Renal cortical epithelial cell (primary cell): ENCODE measurements at places on chromosomes 12 and 14. TPM values are rescaled to one million over a fixed set of nuclear protein-coding genes. Genes with fewer than 3 reads are reported as not detected.
A peak's percentile ranks its signal among the peaks of the same experiment; 100 is the strongest.

CLEC2D gene
- total RNA-seq = 1.2 and 2.2 TPM in 2 replicates

SYCP3 gene
- total RNA-seq = 0.15 TPM in 1 of 2 replicates, not detected in the other

ADAM20 gene
- 0.87 and 2.4 TPM in 2 replicates for total RNA-seq

LHX5 gene
- total RNA-seq = 0.35 TPM in 1 of 2 replicates, not detected in the other

LBHD2 gene
- total RNA-seq = not detected in 2 replicates

DNA sequence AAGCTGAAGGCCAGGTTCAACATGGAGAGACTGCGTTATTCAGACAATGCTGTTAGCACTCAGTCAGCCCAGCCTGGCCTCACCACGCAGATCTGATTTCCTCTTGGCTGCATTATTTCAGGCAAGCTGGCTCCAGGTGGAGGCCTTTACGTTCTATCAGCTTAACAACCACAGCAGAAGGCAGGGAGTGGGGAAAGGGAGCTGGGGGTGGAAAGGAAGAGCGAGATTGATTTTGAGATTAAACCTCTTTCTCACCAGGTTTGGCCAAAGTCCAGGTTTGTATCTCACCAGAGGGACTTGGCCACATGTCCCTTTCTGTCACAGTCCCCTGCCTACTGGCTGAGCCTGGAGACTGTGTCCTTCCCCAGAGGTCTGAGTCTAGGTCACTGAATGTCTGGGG, 543.7 kb upstream of the TMEM132C start:
- no peak for DNase-seq

GRCh38 chr14:48546996-48547395, 871.6 kb upstream of the MDGA2 start:
- no peak for DNase-seq

GRCh38 chr14:31806249-31806648, 245.0 kb downstream of the NUBPL start:
- no peak for DNase-seq

DNA sequence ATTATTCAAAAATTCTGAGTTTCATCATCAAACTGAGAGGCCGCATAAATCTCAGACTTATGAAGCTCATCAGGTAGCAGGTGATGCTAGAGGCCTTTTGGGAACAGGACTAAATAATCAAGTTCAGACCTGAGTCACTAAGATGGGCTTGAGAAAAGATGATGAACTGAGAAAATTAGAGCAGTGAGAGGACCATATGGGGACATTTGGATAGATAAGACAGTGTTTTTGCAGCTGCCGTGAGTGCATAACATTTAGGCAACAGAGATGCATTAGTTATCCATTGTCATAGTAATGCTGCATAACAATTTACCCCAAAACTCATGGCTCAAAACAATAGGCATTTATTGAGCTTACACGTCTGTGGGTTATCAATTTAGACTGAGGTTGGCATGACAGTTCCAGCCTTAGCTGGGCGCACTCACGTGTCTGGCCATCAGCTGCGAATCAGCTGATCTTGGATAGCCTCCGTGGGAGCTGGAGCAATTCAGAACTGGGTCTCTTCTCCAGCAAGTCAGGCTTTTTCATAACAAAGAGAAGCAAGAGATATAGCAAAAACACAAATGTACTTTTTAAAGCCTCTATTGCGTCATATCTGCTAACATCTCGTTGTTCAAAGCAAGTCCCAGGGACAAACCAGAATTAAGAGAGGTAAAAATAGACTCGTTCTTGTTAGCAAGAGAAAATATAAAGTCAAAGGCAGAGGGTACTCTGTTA, 72.8 kb downstream of the CAPZA3 start:
- peak; percentile 23 for DNase-seq

GRCh38 chr12:53791735-53792326, 40.1 kb upstream of the CISTR start:
- DNase-seq = peak; percentile 7

DNA sequence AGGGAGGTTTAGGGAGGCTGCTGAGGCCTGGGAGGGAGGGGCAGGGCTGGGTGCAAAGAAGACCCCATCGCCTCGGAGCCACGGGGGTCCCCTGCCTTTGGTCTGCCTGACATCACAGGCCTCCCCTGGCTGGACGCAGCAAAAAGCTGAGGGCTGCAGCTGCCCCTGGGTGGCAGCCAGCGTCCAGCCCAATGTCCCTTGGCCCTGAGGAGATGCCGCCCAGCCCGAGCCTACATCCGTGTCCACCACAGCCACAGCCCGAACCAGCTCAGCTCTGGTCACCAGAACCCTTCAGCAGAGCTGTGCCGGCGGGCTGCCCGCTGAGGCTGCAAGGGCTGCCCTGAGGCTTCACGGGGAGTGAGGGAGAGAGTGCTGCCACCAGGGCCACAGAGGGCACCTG, 1.9 kb downstream of the NUDT14 start:
- no peak for DNase-seq

DNA sequence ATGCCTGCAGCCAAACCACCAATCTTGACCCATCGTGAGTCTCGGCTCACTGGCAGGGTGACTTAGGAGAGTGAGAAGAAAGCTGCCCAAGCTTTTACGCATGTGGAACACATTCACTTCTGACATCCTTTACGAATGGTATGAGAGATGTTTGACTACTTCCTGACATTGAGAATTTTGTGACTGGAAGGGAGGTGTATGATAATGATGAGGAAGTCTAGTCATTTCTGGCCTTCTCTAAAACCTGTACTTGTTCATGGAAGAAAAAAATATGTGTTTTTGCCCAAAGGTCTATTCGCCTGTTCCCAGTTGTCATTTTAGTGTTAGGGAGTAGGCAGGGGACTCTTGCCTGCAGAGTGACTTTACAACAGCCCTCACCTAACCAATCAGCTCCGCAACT, 227.2 kb upstream of the ATP2B1 start:
- no peak for DNase-seq

DNA sequence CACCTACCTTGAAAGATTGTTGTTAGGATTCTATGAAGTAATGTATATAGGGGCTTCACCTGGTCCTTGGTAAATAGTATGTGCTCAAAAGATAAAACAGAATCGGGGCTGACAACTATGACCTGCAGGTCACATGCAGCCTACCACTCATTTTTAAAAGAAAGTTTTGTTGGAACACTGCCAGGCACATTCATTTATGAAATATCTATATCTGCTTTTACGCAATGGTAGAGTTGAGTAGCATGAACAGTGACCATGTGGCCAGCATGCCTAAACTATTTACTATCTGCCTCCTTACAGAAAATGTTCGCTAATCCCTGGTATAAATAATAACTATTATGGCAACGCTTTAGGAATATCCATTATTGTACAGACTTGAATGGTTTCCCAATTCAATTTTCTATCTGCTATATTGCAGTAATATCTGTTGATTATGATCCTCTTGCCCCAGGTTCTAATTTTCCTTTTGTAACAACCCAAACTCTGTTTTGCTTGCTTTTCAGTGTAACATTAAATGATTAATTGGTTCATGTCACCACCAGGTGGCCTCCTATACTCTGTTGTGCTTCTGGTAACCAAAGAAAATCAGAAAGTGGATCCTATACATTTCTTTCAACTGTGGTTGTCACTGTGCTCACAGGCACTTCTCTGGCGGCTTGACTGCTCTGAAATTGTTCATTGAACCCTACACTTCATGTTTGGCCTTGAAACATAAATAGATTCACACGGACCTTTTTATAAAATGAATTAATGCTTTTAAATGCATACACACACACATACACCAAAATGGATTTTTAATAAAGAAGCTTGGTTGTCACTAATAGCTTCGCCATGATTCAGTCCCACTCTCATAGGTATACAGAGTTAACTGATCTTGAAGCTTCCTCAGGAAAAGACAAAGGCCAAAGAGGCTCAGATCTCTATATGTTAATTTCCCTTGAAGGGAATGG, 227.7 kb upstream of the NPAS3 start:
- peak; percentile 59 for DNase-seq

DNA sequence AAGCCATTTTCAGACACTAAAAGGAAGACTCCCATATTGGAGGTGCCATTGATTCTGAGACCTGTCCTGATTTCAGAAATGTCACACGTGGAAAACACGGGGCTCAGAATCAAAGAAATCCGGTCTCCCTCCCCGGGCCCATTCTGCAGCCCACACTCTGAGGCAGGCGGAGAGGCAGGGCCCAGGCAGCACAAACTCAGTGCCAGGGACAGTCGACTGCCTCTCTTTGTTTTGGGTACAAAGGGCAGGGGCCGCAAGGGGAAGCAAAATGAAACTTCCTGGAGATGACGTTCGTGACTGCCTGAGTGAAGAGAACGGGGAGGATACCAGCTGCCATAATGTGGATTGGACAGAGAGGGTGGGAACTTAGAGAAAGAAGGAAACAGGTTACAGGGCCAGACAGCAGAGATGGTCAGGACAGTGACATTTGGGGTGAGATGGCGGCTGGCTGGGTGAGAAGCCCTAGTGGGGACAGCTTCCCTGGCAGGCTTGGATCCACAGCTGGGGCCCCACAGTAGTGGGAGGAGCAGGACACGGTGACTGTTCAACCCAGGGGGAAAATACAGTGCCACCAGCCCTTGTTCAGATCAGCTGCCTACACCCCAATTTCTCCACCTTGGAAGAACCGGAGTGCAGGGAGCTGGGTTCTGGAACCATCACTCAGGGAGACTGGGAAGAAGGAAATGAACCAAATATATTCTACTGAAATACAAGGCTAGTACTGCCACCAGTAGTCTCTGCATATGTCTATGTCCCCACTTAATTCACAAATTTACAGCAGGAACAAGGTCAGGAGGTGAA, 8.1 kb downstream of the GAPDH start:
- DNase-seq = no peak

- no peak for DNase-seq
These were observed 915.3 kb downstream of the FSCB start for GRCh38 chr14:43591776-43592175.

DNA sequence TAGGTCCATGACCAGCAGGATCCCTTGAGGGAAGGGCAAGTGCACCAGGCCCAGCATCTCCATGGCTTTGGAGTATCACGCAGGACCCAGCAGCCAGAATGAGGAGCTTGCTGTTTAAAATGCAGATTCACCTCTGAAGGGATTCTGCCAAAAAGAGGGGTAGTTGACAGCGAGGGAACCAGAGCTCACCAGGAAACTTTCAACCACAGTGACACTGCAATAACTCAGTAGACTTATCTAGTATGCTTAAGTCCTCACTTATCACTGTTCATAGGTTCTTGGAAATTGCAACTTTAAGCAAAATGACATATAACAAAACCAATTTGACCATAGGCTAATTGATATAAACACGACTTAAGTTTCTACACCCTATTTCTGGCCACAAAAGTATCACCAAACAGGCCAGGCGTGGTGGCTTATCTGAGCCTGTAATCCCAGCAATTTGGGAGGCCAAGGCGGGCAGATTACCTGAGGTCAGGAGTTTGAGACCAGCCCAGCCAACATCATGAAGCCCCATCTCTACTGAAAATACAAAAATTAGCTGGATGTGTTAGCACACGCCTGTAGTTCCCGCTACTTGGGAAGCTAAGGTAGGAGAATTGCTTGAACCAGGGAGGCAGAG, 21.4 kb upstream of the CKAP4 start:
- no peak for DNase-seq

DNA sequence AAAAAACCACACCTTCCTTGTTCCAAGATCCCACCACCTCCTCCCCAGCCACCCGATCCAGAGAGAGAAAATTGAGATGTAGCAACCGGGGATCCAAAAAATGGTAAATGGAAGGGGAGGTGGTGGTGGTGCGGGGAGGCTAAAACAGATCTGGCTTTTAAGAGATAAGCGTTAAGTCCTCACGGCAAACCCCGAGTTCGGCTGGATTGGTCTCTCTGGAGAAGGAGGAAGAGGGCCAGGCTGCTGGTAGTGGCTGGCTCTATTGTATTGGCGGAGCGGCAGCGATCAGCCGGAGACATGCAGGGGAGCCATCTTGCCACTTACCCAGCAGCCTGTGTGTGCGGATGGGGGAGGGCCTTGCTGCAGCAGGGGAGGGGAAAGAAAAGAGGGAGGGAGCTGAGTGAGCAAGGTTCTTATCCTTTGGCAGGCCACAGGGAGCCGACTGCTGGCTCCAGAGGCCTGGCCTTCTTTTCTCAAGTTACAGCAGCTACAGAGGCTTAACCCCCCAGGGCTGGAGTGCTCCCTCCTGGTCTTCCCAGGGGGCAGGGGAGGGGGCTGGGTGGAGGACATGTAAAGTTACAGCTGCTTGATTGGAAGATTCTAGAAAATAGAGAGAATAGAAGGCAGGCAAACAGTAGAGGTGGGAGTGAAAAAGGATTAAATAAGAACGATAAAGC, 14.1 kb upstream of the CDH24 start:
- peak; percentile 86 for DNase-seq

GRCh38 chr12:15131431-15131830, 89.8 kb downstream of the RERG start:
- DNase-seq = peak; percentile 47
